Activated naive CD4-positive, alpha-beta T cell (primary cell): ENCODE measurements at places on chromosomes 2 and 18.

- DNase-seq = no peak
These were observed 120.4 kb upstream of the KLF7 start for GRCh38 chr2:207286106-207286505.

DNA sequence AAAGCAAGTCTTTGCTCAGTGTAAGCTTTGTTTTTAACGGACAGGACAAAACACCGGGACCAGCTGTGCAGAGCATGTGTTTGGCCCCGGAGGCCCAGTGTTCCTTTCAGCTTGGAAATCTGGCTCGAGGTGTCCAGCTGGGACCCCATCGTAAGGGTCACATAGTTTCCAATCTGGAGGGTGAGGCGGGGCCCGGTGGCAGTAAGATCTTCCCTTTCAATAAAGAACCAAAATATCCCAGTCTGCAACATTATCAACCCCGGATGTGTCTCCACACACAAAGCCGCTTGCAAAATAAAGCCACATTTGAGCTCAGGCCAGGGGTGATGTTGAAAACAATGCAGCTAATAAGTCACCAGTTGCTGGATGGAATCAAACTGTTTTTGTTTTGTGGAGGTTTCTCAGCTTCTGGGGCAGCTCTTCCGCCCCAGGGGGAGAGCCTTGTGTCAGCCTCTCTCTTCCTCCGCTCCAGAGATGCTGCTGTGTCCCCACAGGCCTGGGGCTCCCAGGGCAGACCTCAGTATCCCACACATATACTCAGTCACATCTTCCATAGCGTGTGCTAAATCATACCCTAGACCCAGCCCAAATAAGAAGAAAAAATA, 138.6 kb upstream of the GLI2 start:
- no peak for DNase-seq

- no peak for DNase-seq
These were observed 302.7 kb upstream of the TNP1 start for GRCh38 chr2:217162533-217162932.

DNA sequence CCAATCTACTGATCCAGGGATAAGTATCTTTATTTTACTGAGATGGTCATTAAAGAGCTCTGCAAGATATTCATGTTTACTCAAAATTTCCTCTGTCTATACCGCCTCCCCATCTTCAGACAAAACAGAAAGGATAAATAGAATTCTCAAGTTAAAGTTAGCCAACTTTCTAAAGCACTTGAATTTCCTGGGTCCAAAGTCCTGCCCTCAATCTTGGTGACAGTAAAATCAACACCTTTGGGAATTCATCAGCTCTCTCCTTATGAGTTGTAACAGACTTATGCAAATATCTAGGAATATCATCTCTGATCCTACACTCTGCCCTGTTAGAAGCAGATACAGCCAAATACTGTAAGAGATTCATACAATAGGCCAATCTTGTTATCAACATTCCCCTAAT, 122.5 kb upstream of the HAAO start:
- no peak for DNase-seq

GRCh38 chr18:24827501-24827900, 367.1 kb downstream of the HRH4 start:
- DNase-seq = no peak

GRCh38 chr2:213846856-213847255, 562.6 kb downstream of the SPAG16 start:
- DNase-seq = no peak

- no peak for DNase-seq
These were observed 9.1 kb downstream of the ZCCHC2 start for GRCh38 chr18:62531931-62532330.
